ENCODE measurements at places on chromosomes 6 and 20. TPM values are rescaled to one million over a fixed set of nuclear protein-coding genes. Genes with fewer than 3 reads are reported as not detected.
A peak's percentile ranks its signal among the peaks of the same experiment; 100 is the strongest.

DNA sequence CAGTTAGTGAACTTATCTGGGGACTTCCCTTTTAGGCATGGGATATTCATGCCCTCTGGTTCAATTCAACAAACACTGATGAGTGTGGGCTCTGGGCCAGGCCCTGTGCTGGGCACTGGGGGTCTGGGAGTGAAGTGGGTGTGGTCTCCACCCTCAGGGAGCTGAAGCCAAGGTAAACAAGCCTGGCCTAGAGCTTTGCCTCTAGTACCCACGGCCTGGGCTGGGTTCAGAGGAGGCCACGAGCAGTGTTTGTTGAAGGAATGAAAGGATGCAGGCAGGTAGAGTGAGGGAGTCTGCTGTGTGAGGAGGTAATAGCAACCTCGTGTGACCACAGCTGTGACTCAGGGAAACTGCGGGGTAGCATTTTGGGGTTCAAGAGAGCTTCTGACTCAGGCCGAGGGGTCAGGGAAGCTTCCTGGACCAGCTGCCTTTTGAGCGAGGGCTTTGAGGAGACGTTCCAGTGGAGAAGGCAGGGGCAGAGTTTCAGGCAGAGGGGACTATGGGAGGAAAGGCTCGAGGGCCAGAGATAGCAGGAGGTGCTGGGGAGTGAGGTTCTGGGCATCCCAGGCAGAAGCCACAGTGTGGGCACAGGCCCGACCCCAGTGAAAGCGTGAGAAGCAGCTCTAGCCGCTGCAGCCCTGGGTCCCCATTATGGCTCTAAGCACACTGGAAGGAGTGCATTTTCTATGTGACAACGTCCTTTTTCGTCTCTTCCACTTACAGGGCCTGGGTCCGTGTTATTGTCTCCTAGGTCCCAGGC, 5.6 kb downstream of the MYLK2 start:
- no peak overlapping the region for H3K27ac ChIP-seq
- no peak for DNase-seq
- H3K4me1 ChIP-seq, result no peaks in the 10 kb centered on the region
- no peak overlapping the region for H3K4me3 ChIP-seq
- no peaks in the 10 kb centered on the region for H3K27me3 ChIP-seq
- no peaks in the 10 kb centered on the region for H3K36me3 ChIP-seq

DNA sequence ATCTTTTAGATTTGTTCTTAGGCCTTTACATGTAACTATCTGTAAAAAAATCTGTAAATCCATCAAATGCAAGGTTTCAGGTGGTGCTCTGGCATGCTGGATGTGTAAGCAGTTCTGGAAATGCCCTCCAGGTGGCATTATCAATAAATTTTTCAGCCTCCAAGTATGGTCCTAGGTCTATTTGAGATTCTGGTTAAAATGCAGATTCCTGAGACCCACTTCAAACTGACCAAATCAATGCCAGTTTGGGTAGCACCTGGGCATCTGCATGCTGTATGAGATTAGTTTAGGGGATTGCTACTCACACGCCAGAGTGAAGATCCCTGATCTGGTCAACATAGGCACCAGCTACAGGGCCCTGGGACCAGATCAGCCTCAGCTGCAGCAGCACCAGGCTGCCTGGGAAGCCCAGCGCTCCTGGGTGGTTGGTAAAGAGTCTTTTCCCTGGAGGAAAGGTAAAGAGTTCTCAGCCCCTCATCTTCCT, 507.3 kb upstream of the CITED2 start:
- peak; percentile 39 for DNase-seq
- H3K36me3 ChIP-seq, result no peaks in the 10 kb centered on the region
- H3K4me1 ChIP-seq, result peaks cover 20% of the 10 kb centered on the region
- no peaks in the 10 kb centered on the region for H3K27me3 ChIP-seq

DNA sequence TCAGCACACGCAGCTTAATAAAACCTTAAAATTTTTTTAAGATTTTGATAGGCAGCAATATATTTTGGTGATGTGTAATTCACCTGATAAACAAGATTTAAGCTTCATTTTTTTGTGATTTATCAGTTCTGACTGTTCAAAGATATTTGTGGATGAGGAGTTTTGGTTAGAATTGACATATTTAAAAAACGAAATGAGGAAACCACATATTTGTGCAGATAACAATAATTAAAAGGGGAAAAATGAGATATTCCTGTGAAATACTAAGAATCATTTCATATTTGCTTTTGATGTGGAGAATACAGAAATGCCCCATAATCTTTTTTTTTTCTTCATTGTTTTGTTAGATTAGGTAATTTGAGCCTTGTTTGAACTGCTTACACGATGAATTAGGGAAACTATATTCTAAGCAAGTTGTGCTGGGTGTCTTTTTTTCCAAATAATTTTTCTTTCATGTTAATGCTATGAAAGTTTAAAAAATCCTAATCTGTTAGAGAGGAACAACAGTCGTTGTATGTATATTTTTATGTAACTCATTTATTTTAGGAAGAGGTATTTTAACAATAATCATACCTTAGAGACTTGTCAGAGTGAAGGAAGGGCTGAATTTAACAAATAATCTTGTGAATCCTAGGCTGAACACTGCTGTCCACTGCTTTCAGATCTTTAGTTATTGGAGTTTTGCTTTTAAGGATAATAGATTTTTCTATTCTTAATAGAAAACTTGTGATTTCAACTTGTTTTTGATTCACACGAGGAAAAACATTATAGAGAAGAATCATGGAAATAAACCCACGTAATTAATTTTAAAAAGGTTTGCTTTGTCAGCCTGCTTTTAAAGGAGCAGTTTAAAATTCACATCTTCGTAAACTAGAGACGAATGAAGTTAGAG, 4.0 kb downstream of the ARID1B start:
- peak overlapping the region; percentile 85 for H3K27ac ChIP-seq
- no peaks in the 10 kb centered on the region for H3K27me3 ChIP-seq
- peak; percentile 49 for DNase-seq
- peaks cover 8% of the 10 kb centered on the region for H3K36me3 ChIP-seq
- peaks cover 36% of the 10 kb centered on the region for H3K4me1 ChIP-seq

GRCh38 chr6:162468326-162468725, 259.2 kb downstream of the PRKN start:
- DNase-seq, result peak; percentile 42
- H3K27ac ChIP-seq, result no peak overlapping the region
- no peaks in the 10 kb centered on the region for H3K4me1 ChIP-seq
- no peak overlapping the region for H3K4me3 ChIP-seq
- no peaks in the 10 kb centered on the region for H3K27me3 ChIP-seq

DNA sequence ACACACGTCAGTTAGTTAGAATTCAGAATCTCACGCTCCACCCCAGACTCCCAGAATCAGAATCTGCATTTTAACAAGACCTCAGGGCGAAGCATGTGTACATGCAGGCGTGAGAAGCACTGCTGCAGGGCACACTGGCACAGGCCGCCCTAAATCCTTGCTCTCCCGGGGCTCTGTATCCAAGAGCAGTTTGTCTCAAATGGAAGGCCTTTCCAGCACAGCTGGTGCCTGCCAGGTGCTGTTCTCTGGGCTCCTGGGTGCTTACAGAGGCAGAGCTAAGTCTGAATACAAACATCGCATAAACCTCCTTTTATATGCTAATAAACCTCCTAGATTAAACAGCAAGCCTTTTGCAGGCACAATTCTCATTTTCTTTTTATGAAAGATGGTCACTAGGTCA, 119.1 kb upstream of the CD93 start:
- 0 out of 2 replicates have a peak overlapping the region, but pooled peaks have one; percentile 31 for H3K27ac ChIP-seq
- H3K27me3 ChIP-seq, result no peaks in the 10 kb centered on the region
- H3K4me3 ChIP-seq, result no peak overlapping the region

DNA sequence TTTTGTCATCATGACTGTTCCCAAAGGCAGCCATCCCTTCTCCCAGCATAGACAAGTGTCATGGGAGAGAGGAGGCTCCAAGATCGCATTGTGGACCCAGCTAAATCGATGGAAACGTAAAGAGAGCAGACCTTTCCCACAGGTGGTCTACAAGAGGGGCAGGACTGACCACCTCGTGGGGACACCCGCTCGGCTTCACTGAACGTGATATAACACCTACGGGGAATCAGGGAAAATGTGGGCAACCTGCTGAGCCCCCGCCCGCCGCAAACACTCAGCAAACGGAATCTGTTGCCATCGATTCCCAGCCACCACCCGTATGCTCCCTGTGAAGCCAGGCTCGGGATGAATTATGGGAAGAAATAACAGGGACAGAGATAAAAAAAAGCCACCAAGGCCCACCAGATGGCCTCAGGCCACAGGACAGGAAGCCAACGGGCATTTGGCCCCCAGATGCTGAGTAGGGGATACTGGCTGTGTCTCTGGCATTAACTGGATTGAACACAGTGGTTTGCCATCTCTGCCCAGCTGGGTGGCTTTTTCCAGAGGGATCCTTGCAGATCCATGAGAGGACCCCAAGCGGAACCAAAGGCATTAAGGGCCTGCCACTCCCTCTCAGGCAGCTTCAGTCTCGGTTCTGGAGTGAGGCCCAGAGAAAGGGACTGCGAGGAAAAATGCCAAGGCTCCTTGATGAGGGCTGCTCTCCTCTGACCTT, 44.4 kb downstream of the BMP7 start:
- no peak overlapping the region for H3K27ac ChIP-seq
- no peaks in the 10 kb centered on the region for H3K36me3 ChIP-seq
- H3K27me3 ChIP-seq, result peaks cover 38% of the 10 kb centered on the region
- no peak overlapping the region for H3K4me3 ChIP-seq
- no peak for DNase-seq

DOK5 gene
- total RNA-seq, result 11.8 TPM

TEAD3 gene
- 12.0 TPM for total RNA-seq

FGD2 gene
- total RNA-seq, result not detected
